Fibroblast of villous mesenchyme (primary cell): ENCODE measurements at places on chromosomes 3 and 15. TPM values are rescaled to one million over a fixed set of nuclear protein-coding genes. Genes with fewer than 3 reads are reported as not detected.

PRSS50 gene
- total RNA-seq: not detected in 2 replicates

DNA sequence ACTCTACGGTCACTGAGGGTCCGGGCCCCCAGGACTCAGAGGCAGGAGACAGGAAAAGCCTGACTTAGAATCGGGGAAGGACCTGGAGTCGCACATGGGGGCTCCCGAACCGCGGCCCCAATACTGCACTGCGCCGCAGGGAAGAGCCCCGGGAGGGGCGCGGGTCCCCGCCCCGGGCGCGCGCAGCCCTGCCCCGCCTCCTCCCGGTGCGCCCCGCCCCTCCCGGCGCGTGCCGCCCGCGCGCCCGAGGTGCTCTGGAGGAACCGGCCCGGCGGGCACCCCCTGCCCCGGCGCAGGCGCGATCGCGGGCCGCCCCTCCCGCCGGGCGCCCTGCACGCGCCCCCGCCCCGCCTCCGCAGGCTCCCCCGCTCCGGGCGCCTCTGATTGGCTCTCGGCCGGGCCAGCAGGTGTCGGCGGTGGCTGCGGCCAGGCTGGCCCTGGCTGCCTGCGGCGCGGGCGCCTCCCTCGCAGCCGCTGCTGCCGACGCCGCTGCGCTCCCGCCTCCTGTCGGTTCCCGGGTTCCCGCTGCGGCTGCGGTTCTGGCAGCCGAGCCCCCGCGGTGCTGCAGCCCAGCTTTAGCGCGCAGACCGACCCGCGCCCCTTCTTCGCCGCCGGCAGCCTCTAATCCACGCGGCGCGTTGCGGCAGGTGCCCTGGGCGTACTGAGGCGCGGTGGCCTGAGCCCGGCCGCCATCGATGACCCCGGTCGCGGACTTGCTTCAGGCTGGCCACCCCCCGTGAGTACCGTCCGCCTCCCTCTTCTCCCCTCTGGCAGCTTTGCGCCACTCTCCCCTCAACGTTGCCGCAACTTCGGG is at the start of gene MYRIP:
MYRIP (plus strand) TSS at position 429 of the 814 bp plus-strand sequence. CDS start 91,208 bp downstream, outside the sequence.
- no peak for DNase-seq

CILP gene
- under 0.01 TPM in 2 replicates for total RNA-seq

ITPKA gene
- total RNA-seq: 0.86 and 1.6 TPM in 2 replicates

CLRN1 gene
- total RNA-seq: not detected in 2 replicates

GRCh38 chr15:68599560-68600071 is 20.8 kb downstream of the CORO2B start:
- DNase-seq: no peak

PLA2G4B gene
- total RNA-seq: 0.97 and 1.3 TPM in 2 replicates

DNA sequence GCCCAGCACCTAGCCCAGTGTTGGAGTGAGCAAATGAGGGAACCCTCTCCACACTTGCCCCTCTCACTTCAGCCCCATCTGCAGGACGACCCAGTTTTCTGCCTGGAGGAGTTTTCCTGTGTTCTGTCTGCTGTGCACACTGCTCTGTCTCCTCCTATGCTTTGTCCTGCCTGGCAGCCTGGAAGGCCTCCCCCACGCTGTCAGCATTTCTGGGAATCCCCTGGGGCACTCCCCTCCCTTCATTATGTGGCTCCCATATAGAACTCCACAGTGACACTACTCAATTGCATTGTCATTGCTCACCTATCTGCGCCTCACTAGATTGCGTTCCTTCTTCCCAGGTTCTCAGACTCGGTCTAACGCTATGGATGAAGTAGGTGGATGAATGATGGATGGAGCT is 13.9 kb downstream of the CLSTN2 start:
- DNase-seq: no peak

- DNase-seq: no peak
Measured at GRCh38 chr3:134381831-134382442, 7.7 kb upstream of the AMOTL2 start.

GRCh38 chr3:137259701-137260100 is 301.9 kb downstream of the IL20RB start:
- DNase-seq: no peak

- DNase-seq: no peak
Measured at GRCh38 chr15:52714968-52715367, 35.8 kb upstream of the ATOSA start.

DNA sequence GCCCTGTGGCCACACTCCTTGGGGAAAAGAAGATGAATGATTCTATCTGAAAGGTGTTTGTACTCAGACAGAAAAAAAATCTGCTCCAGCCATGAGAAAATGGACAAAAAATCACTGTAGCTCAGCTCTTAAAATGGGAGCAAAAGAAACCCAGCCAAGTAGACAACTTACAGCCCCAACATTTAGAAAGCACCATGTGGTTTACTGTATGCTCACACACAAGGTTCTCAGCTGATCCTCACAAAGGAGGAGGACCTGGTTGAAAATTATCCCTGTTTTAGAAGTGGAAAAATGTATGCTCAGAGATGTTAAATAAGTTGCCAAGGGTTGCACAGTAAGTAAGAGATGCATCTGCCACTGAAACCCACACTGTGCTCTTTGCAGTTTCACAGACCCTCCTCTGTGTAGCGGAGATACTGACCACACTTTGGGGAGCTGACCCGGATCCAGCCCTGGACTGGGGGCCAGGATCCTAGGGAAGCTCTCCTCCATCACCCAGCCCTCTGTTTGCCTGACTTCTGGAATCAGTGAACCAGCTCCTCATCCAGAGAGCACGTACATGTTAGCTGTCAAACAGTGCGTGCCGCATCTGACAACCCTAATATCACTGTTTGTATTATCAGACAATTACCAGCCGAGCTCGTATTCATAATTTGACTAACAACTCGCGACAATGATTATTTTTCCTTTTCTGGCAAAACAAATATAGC is 32.7 kb upstream of the TPRG1 start:
- DNase-seq: no peak

DNA sequence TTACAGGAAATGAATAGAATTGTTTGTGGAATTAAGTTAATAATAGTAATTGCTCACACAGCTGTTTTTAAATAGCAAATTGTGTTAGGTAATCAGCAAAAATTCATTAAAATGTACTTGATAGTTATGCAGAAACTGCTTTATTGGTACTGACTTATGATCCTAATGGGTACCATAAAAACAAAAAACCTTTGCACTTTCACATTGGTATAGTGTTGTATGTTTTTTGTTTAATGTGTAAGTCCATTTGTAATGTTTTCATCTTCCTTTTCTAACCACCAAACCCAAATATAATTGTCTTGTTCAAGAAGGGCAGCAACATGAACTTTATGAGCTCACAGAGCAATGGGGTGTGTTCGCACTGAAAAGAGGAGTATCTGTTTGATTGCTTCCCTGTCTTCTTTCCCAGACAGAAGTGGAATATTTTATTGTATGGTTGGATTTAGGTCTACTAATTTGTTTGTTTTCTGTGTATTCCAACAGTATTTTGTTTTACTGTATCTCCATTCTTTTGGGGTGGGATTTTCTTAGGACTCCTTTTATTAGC is 135.8 kb downstream of the TCF12 start:
- peak; percentile 48 for DNase-seq

PTPRG gene
- 31.2 and 41.0 TPM in 2 replicates for total RNA-seq

DNA sequence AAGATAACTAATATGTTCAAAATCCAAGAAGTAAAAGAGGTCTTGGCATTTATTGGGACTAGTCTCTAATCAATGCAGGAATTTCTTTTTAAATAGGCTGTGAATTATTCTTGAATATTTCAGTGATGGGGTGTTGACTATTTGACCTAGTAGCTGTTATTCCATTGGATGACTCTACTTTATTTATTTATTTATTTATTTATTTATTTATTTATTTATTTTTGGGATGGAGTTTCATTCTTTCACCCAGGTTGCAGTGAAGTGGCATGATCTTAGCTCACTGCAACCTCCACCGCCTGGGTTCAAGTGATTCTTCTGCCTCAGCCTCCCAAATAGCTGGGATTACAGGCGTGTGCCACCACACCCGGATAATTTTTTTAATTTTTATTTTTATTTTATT is 1227.8 kb downstream of the ZPLD1 start:
- DNase-seq: no peak

SPSB4 gene
- total RNA-seq: not detected in 2 replicates

GRCh38 chr3:71930056-71930991 is 145.4 kb upstream of the PROK2 start:
- peak; percentile 32 for DNase-seq

TNFAIP8L3 gene
- 0.43 and 0.64 TPM in 2 replicates for total RNA-seq

- DNase-seq: no peak
Measured at GRCh38 chr3:178950676-178951075, 120.9 kb downstream of the ZMAT3 start.

- no peak for DNase-seq
Measured at GRCh38 chr3:14663396-14664135, 11.4 kb upstream of the C3orf20 start.

GP9 gene
- not detected in 2 replicates for total RNA-seq
